ENCODE measurements at places on chromosomes 7 and 10.

DNA sequence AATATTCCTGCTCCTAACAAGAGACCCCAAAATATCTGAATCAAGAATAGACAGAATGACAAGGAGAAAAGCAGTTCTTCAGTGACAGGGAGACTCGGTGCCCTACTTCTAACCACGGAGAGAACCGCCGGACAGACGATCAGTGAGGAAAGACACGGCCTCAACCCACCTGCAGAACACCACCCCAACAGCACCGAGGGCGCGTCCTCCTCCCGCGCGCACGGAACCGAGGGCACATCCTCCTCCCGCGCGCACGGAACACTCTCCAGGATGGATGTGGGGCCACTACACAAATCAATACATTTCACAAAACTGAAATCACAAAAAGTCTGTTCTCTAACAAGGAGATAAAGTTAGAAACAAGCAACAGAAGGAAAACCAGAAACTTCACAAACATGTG is 9.7 kb upstream of the ADAM8 start:
- DNase-seq, result no peak

DNA sequence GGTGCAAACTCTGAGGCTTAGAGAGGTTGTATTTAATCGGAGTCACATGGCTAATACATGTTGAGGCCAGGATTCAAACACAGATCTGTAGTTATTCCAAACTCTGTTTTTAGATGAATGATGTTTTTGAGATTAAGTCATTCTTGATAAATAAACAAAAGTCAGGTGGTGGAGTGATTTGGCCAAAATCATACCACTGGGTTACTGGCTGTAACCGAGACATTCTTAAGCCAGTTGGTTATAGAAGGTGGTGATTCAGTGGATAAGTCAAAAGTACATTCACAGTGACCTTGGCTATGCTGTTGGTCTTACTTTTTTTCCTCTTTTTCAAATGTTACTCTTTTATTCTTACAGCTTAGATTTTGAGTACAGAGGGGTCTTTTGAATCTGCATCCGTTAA is 361.4 kb downstream of the KIF20B start:
- DNase-seq, result peak; percentile 84

- peak; percentile 71 for DNase-seq
Measured at GRCh38 chr7:116426428-116427156, 72.9 kb upstream of the CAV2 start.

GRCh38 chr7:74418076-74418475 is 35.6 kb upstream of the GTF2IRD1 start:
- DNase-seq, result no peak

GRCh38 chr10:86878983-86879713 is 78.3 kb downstream of the MMRN2 start:
- no peak for DNase-seq

- no peak for DNase-seq
Measured at GRCh38 chr10:14413523-14413922, 82.8 kb upstream of the FRMD4A start.

GRCh38 chr7:27073076-27073475 is 22.7 kb downstream of the HOXA1 start:
- no peak for DNase-seq

- DNase-seq, result no peak
Measured at GRCh38 chr7:130240240-130240639, 26.4 kb upstream of the CPA2 start.

All from fibroblast of lung (primary cell).